ENCODE measurements at places on chromosomes 7 and 10.

DNA sequence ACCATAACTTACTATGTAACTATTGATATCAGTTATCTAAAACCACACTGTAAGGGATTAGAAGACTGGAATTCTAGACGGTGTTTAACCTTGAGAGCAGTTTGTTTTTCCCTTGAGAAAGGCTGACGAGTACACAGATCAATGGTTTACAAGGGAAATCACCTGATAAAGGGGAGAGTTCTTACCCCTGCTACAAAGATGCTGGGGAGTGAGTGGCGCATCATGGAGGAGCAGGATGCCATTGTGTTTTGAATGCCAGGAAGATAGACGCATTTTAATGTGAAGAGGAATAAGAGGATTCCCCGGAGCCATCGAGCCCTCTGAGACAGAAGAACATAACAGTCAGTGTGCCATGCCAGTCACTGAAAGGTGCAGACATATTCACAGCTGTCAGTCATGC is 145.2 kb downstream of the PKD1L1 start:
- DNase-seq = no peak

- DNase-seq = no peak
These were observed 63.3 kb downstream of the NOC3L start for GRCh38 chr10:94299417-94299816.

DNA sequence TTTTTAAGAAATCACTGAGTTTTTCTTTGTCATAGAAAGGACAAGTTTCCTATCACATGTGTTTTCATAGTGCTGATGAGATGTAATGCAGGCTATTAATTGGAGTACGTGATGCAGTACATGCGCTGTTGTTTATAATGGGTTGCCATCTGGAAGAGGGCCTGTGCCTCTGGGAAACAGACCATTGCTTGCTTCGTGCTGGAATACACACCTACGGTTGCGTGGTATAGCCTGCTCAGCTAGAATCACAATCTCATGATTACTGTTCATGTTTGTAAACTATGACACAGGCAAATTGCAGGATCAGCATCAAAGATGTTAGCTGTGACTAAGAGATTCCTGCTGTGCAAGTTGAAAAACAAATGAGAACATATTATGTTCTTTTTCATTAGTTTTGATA is 107.2 kb upstream of the STEAP1B start:
- DNase-seq = no peak

DNA sequence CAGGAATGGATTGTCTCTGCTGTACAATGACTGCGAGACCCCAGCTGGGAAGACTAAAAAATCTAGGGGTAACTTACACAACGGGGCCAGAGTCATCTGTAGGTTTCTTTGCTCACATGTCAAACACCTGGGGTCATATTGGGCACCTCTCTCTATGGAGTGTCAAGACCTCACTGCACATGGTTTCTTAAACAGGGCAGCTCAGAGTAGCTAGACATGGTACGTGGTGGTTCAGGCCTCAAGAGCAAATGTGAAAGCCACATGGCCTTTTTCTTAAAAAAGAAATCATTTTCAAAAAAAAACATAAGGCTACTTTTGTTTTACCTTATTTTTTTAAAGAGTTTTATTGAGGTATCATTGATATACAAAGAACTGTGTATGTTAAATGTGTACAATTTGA is 162.2 kb upstream of the ITGB1 start:
- no peak for DNase-seq

GRCh38 chr10:96814264-96814663 is 17.8 kb upstream of the LCOR start:
- DNase-seq = no peak

DNA sequence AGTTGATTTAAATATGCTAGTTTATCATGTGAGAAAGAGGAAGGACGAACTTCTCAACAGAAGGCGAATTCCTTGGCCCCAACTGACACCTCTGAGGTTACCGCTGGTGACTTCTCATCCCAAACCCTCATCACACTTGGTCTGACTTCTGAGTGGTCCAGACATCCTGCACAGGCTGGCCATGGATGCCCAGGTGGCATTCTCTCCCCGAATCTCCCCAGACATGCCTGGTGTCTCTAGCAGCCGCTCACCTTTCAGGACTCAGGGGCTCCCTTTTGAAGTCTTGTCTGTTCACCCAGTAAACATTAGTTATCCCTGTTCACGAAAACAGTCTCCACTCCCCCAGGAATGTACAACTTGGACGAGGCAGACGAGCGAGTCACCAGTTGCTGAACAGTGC is 157.7 kb downstream of the ADARB2 start:
- DNase-seq = no peak

DNA sequence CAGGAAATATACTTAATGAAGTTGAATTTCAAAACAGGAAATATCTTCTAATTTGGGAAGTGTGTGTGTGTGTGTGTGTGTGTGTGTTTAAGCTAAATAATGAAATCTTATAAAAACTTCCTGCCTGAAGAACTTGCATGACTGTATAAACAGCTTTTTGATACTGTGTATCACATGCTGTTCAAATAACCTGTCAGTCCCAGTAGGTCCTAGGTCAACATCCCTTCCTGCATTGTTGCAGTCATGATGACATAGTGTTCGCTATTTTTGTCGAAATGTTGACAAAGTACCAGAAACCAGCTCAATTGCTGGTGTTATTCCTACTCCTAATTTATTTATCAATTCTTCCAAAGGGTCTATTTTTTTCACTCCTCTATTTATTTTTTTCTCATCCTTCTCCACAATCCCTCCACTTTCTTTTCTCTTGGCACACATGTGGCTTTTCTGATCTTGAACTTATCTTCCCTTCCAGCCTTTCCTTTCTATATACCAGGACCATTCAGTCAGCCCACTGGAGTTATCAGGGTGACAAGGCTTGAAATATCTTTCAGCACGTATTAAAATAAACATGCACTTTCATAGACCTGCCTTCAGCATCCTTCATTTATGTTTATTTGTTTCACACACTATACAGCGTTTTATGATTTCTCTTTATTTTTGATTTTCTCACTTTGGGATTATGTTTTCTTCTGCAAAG is 115.8 kb downstream of the PLXDC2 start:
- DNase-seq = no peak

- no peak for DNase-seq
These were observed 32.1 kb upstream of the MSRB2 start for GRCh38 chr10:23063045-23063972.

All from iPS-NIHi11 (cell line).